ENCODE measurements at places on chromosomes 5 and 9. TPM values are rescaled to one million over a fixed set of nuclear protein-coding genes. Genes with fewer than 3 reads are reported as not detected.
A peak's percentile ranks its signal among the peaks of the same experiment; 100 is the strongest.

DNA sequence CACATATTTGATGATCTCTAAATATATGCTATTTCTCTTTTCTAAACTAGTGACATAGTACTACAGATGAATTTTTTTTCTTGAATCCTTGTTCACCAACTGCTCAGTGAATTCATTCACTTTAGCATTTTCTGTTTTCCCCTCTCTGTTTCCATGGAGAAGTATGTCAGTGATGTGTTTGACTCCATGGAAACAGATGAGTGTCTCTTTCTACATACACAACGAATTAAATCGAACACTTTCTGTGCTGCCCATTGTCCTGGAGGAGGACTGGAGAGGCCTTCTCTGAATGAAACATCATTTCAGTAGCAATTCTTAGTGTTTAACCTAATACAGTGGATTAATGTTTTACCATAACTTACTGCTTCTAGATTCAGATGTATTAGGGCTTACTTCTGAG lies 9.5 kb downstream of the INVS start:
- DNase-seq = no peak

- DNase-seq = no peak
Measured at GRCh38 chr5:123429221-123429954, 6.2 kb upstream of the CEP120 start.

DNA sequence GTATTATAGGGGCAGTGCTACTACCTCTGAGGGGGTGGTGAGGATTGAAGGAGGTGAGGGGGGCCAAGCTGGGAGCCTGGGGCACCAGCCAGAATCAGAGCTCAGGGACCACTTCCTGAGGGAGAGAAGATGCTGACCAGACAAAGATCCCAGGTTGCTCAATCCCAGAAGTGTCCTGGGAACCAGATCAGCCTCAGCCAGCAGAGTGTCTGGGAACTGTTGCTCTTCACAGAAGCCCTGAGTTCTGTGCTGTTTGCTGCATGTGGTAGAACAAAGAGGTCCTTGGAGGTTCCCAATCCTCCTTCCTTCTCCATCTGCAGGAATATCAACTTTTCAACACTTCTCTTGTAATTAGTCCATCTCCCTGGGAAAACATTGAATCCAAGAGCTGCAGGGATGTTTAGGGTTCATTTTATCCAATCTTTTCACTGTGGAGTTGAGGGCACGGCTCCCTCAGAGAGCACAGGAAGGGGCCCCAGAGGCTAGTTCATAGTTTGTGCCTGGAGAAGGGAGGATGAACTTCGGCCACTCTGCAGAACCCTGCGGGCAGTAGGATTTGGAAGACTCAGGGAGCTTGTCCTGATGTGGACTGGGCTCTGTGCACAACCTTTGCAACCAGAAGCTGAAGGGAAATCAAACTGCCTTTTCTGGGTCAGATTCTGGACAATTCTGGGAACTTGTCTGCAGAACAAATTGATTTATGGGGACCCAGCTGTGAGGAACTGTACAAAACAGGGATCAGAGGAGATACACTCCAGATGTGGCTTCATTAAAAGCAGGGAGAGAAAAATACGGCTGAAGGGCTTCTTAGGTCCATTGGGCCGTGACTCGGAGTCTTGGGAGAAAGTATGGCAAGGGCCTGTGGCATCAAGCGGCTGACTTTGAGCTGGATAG lies 57.1 kb downstream of the GALNT12 start:
- DNase-seq = no peak

DNA sequence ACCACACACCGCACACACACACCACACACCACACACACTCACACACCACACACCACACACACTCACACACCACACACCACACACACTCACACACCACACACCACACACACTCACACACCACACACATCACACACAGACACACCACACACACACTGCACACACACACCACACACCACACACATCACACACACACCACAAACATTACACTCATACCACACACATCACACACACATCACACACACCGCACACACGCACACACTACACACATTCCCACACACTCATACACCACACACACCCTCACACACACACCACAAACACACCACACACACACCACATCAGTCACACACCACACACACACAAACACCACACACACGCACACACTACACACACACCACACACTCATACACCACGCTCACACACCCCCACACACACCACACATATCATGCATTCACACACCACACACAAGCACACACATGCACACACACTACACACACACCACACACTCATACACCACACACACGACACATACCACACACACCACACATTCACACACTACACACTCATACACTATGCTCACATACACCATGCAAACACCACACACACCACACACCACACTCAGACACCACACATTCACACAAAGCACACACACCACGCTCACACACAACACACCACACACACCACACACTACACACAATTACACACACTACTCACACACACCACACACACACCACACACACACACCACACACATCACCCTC lies 1.1 kb upstream of the UBE2QL1 start:
- no peak for DNase-seq

DNA sequence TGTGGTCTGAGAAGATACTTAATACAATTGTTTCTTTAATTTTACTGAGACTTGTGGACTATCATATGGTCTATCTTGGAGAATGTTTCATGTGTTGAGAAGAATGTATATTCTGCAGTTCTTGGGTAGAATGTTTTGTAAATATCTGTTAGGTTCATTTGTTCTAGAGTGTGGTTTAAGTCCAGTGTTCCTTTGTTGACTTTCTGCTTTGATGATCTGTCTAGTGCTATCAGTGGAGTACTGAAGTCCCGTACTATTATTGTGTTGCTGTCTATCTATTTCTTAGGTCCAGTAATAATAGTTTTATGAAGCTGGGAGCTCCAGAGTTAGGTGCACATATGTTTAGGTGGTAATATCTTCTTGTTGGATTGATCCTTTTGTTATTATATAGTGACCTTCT lies 36.1 kb downstream of the IQGAP2 start:
- no peak for DNase-seq

DNA sequence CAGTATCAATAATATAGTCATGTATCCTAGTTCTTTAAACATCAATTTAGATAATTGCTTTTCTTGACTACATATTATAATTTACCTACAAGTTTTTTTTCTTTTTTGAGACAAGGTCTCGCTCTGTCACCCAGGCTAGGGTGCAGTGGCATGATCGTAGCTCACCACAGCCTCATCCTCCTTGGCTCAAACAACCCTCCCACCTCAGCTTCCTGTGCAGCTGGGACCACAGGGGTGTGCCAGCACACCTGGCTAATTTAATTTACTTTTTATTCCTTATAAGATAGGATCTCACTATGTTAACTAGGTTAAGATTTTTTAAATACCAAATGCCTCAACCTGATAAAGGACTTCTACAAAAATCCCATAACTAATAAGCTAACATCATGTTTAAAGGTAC lies 21.1 kb downstream of the UIMC1 start:
- DNase-seq = peak; percentile 61

- no peak for DNase-seq
Measured at GRCh38 chr5:148794729-148795561, 31.5 kb upstream of the ADRB2 start.

DNA sequence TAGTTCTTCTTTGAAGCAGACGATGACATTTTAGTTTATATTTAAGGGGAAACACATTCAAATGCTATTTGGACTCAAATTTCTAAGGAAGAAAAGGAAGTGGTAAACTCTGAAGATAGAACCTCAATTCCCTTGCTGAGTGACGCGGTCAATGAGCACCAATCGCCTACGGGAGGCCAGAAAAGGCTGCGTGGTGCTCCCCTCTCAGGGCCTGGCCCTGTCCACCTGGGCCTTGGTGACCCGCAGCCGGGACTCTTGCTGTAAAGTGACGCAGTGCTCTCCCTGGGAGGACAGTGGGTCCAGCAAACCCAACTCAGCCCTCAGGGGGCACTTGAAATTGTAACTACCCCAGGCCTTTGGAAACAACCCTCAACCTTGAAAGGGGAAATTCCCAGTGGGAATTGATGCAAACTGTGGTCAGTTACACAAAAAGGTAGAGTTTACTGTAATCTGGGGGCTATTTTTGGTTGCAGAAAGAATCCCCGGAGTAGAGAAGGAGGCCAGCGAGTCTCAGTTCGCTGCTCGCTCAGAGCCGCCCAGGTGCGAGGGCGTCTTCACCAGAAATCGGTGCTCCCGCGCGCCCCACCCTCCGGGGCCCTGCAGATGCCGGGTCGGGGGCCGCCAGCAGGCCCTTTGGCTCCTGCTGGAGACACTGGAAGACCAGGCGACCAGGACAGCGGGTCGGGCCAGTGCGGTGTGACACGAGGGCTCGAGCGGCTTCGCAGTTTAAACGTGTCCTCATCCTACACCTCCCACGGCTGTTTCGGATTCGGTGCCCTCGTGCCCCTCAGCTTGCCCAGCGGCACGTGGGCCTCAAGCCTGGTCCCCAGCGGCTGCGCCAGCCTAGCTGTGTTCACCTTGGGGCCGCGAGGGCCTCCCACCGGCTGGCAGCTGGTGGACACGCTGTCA lies 1.4 kb upstream of the ANKRD33B start:
- DNase-seq = no peak

Gene NACC2
- 14.5 TPM for total RNA-seq

Gene ASPN
- total RNA-seq = not detected
